Nephron progenitor cell (in vitro differentiated cells): ENCODE measurements at places on chromosomes 3 and 15.
A peak's percentile ranks its signal among the peaks of the same experiment; 100 is the strongest.

DNA sequence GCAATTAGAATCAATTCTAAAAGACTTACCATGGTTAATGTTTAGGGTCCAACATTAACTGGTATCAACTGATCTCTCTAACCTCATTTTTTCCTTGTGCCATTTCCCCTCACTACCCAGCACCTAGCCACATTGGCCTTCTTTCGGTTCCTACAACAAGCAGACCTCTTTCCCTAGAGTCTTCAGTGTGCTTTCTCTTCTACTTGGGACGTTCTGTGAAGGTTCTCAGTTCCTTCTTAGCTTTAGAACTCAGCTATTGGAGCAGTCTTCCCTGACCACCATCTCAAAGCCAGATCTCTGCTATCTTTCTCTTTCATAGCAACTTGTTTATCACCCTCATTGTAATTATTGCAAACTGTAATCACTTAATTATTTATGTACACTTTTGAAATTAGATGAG is 31.5 kb upstream of the MINDY4B start:
- H3K4me3 ChIP-seq, result no peak overlapping the region
- no peaks in the 10 kb centered on the region for H3K36me3 ChIP-seq
- H3K27me3 ChIP-seq, result peaks cover 15% of the 10 kb centered on the region
- DNase-seq, result no peak
- peaks cover 15% of the 10 kb centered on the region for H3K4me1 ChIP-seq

DNA sequence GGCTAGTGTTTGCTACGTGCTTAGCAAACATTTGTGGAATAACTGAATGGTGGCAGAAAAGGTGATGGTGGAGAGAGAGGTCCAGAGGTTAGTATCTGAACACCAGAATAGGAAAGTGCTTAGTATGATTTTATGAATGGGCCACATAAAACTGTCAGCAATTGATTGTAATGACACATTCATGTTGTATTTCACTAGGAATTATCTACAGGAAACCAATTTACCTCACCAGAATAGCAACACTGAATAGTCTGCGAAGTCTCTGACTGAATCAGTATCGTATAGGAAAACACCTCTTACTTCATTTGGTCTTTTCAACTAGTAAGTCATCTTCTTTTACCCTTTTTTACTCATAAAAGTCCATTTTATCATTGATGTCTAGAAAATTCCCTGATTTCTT is 8.2 kb upstream of the ATP11B start:
- no peaks in the 10 kb centered on the region for H3K4me1 ChIP-seq
- H3K4me3 ChIP-seq, result no peak overlapping the region
- DNase-seq, result no peak
- H3K27me3 ChIP-seq, result peaks cover 35% of the 10 kb centered on the region

DNA sequence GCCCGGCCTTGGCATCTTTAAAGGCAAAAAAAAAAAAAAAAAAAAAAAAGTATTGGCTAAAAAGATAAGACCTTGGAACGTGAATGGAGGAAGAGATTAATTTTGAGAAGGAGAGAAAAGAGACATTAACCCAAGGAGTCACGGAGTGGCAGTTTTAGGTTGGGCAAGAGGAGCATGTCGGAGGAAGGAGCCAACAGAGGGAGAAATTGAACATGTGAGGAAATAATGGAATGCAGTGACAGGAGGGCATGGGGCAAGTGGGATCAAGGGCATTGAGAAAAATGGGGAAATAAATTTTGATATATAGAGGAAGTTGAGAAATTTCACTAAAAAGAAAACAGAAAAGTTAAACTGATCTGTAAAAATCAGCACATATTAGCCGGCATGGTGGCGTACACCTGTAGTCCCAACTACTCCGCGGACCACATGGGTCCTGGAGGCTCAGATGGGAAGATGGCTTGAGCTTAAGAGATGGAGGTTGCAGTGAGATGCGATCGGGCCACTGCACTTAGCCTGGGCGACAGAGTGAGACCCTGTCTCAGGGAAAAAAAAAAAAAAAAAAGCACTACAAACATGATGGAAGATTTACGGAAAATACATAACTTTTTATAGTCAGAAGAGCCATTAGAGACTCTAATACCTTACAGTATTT is 1.2 kb downstream of the HAUS2 start:
- H3K4me3 ChIP-seq, result peak overlapping the region; percentile 94
- no peak for DNase-seq
- peaks cover 2% of the 10 kb centered on the region for H3K36me3 ChIP-seq
- no peak overlapping the region for H3K27ac ChIP-seq
- H3K4me1 ChIP-seq, result peaks cover 32% of the 10 kb centered on the region

DNA sequence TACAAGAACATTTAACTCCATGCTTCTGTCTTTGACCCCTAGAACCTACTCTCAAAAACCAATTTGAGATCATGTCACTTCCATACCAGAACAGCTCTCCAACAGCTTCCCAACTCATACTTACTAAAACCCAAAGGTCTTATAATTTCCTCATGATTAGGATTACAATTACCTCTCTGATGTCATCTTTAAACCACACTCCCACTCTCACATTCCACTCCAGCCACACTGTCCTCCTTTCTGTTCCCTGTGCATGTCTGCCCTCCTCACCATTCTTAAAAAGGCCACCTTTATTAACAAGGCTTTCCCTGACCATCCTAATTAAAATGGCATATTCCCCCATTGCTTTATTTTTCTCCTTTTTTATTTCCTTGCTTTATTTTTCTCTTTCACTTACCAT is 18.9 kb downstream of the PHC3 start:
- H3K27me3 ChIP-seq, result no peaks in the 10 kb centered on the region
- H3K27ac ChIP-seq, result no peak overlapping the region
- no peak for DNase-seq
- no peak overlapping the region for H3K4me3 ChIP-seq
- no peaks in the 10 kb centered on the region for H3K4me1 ChIP-seq

DNA sequence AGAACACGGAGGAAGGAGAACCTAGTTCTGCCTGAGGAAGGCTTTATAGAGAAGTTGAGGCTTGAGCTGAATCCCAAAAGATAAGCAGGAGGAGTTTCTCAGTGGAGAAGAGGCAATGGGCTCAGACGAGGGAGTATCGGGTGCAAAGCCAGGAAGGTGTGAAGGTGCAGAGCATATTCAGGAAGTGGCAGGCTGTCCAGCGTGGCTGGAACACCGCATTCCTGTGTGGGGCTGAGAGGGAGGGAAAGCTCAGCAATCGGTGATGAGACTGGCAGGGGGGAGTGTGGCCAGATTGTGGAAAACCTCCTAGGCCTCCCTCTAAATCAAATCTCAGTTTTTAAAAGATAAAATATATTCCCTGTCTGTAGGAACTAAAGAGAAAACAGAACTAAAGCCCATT is 63.0 kb downstream of the ARHGAP31 start:
- no peak overlapping the region for H3K27ac ChIP-seq
- no peak for DNase-seq
- H3K4me1 ChIP-seq, result peaks cover 29% of the 10 kb centered on the region
- no peaks in the 10 kb centered on the region for H3K36me3 ChIP-seq

DNA sequence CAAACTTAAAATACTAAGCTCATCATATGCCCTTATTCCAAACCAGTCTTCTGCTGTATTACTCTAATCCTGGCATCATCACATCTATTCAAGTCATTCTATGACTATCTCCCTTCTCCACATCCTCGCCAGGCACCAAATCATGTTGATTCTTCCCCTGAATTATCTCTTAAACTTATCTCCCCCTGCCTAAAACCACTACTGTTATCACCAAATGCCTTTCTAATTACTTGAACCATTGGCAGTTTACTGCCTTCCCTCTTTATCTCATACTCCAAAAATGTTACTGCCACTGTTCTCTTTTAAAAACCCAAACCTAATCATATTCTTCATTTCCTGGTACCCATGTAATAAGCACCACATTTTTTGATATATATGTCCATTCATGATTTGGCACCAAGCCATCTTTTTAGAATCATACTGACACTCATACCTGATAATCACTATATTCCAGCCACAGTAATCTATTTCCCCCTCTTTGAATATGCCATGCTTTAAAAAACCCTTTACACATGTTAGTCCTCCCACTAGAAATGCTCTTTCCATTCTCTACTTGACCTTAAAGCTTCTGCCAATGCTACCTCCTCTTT is 126.8 kb downstream of the PEAK1 start:
- no peaks in the 10 kb centered on the region for H3K4me1 ChIP-seq
- no peak overlapping the region for H3K27ac ChIP-seq
- no peak for DNase-seq

DNA sequence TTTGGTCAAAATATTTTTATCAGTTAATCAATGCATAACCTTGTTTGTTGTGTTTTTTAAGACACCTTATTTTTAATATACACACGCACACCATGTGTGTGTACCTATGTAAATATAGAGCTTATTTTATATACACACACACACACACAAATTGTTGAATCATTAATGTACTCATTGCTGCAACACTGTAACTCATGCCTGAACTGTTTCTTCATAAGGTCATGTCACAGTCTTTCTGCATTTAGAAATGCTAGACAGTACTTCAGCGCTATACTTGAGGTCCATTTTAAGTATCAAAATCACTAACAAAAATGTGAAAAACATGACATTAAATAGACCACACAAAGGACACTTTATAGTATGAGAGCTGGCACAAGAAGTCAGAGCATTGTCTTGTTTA is 589.4 kb downstream of the SI start:
- DNase-seq, result no peak
- no peaks in the 10 kb centered on the region for H3K4me1 ChIP-seq

GRCh38 chr3:184145111-184145524 is 10.0 kb downstream of the EIF2B5 start:
- H3K27ac ChIP-seq, result peak overlapping the region; percentile 29
- H3K27me3 ChIP-seq, result no peaks in the 10 kb centered on the region
- DNase-seq, result no peak

- H3K4me3 ChIP-seq, result no peak overlapping the region
- peak; percentile 76 for DNase-seq
- no peaks in the 10 kb centered on the region for H3K27me3 ChIP-seq
- H3K27ac ChIP-seq, result no peak overlapping the region
- peaks cover 15% of the 10 kb centered on the region for H3K4me1 ChIP-seq
- peaks cover 4% of the 10 kb centered on the region for H3K36me3 ChIP-seq
Measured at GRCh38 chr3:52231502-52232278, 6.2 kb upstream of the TLR9 start.

GRCh38 chr3:195692781-195693427 is 27.9 kb upstream of the MUC20 start:
- peaks cover 63% of the 10 kb centered on the region for H3K36me3 ChIP-seq
- no peaks in the 10 kb centered on the region for H3K27me3 ChIP-seq
- H3K27ac ChIP-seq, result peak overlapping the region; percentile 12
- peaks cover 16% of the 10 kb centered on the region for H3K4me1 ChIP-seq
- no peak overlapping the region for H3K4me3 ChIP-seq
- DNase-seq, result no peak

DNA sequence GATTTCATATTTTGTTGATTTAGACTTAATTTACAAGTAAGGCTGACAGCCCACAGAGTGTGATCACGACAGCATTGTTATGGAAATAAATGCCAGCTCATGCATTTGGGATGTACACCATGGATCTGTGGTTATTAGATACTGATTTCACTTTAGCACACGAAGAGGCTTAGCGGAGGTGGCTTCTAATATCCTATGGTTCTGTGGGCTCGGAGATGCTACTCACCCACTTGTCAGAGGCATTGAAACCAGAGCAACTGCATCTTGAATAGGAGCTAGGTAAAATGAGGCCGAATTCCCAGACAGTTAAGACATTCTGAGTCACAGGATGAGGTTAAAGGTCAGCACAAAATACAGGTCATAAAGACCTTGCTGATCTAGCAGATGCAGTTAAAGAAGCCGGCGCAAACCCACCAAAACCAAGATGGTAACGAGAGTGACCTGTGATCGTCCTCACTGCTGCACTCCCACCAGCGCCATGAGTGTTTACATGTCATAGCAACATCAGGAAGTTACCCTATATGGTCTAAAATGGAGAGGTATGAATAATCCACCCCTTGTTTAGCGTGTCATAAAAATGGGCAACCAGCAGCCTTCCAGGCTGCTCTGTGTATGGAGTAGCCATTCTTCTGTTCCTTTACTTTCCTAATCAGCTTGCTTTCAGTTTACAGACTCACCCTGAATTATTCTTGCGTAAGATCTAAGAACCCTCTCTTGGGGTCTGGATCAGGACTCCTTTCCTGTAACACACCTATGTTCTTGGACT is 117.5 kb downstream of the PGPEP1L start:
- peak overlapping the region; percentile 74 for H3K27ac ChIP-seq
- H3K4me1 ChIP-seq, result peaks cover 46% of the 10 kb centered on the region
- H3K27me3 ChIP-seq, result no peaks in the 10 kb centered on the region
- DNase-seq, result no peak
- peaks cover 37% of the 10 kb centered on the region for H3K36me3 ChIP-seq

- no peaks in the 10 kb centered on the region for H3K36me3 ChIP-seq
- H3K27me3 ChIP-seq, result peaks cover 3% of the 10 kb centered on the region
- peaks cover 39% of the 10 kb centered on the region for H3K4me1 ChIP-seq
- no peak overlapping the region for H3K4me3 ChIP-seq
Measured at GRCh38 chr15:74384566-74384880, 17.1 kb upstream of the CYP11A1 start.
